ENCODE measurements at places on chromosomes 3 and 15.

DNA sequence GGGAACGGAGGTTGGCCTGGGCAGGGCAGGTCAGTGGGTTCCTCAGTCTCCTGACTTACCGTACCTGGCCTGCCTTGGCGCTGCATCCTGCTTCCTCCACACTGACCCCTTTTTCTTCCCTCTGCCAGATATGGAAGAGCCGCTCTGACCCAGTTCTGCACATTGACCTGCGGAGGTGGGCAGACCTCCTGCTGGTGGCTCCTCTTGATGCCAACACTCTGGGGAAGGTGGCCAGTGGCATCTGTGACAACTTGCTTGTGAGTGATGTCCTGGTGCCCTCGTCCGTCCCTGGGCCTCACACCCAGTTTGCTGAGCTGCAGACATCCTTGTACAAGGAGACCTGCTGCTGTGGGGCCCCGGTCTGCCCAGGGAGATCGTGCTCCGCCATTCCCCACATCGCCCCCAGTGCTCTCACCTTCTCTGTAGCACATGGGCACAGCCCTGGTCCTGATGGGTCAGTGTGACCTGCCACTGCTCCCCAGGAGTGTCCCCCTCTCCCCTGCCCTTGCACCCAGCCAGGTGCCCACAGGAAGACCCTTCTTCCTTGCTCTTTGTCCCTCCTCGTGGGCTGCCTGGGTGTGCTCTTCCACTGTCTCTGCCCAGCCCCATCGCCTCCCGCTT lies 21.0 kb downstream of the PPCDC start:
- no peak for DNase-seq

- no peak for DNase-seq
Measured at GRCh38 chr3:57152151-57153143, 12.7 kb downstream of the IL17RD start.

DNA sequence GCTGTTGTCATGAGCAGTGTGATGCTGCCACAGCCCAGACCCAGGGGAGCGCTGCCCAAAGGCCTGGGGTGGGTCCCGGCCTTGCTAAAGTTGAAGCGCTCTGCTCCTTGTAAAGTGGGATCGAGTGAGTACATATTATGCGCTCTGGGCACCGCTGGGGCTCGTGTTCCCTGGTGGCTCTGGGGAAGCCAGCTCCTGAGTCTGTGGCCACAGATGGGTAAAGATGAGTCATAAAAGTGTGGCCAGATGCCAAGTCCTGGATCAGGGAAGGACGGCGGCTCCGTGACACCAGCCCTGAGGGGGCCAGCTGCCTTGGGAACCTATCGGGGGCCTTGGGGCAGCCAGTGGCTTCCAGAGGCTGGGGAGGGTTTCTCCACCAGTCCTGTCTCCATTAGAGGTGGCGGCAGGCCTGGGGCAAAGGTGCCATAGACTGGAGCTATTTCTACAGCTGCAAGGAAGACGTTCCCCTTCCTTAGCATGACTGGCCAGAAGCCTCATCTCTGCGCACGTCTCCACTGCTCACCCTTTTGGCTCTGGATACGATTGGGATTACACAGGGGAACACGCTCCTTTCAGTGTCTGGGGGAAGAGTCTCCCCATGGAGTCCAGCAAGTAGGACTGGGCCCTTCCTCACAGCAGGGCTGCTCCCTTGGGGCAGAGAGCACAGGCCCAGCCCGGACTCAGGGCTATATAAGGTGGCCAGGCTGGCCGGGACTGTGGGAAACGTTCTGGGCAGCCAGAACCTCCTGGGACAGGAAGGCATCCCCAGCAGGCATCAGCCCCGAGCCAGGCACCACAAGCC lies 1.2 kb upstream of the ITIH4 start:
- no peak for DNase-seq

GRCh38 chr3:122581622-122582021 lies 4.2 kb downstream of the PARP15 start:
- no peak for DNase-seq

- no peak for DNase-seq
Measured at GRCh38 chr3:69294014-69294766, 91.7 kb downstream of the FRMD4B start.

- no peak for DNase-seq
Measured at GRCh38 chr3:188962253-188963247, 209.2 kb upstream of the TPRG1 start.

DNA sequence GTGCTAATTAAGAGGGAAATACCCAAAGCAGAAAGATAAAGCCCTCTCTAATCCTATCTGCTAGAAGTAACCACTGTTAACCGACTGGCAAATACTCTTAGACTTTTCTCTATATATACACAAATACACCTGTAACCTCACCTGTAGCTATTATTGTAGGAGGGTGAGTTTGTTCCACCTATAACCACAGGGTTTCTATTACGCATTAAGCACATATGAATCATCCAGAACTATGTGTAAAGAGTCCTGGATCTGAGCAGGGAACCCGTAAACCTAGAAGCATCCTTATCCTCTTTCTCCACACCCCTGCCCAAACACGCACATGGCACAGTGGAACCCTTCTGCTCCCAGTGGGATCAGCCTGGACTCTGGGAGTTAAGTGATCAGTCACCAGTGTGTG lies 172.8 kb upstream of the C2CD4B start:
- no peak for DNase-seq

GRCh38 chr3:183810643-183811594 lies 14.5 kb downstream of the MAP6D1 start:
- no peak for DNase-seq

GRCh38 chr3:55555873-55556618 lies 68.9 kb upstream of the WNT5A start:
- no peak for DNase-seq

DNA sequence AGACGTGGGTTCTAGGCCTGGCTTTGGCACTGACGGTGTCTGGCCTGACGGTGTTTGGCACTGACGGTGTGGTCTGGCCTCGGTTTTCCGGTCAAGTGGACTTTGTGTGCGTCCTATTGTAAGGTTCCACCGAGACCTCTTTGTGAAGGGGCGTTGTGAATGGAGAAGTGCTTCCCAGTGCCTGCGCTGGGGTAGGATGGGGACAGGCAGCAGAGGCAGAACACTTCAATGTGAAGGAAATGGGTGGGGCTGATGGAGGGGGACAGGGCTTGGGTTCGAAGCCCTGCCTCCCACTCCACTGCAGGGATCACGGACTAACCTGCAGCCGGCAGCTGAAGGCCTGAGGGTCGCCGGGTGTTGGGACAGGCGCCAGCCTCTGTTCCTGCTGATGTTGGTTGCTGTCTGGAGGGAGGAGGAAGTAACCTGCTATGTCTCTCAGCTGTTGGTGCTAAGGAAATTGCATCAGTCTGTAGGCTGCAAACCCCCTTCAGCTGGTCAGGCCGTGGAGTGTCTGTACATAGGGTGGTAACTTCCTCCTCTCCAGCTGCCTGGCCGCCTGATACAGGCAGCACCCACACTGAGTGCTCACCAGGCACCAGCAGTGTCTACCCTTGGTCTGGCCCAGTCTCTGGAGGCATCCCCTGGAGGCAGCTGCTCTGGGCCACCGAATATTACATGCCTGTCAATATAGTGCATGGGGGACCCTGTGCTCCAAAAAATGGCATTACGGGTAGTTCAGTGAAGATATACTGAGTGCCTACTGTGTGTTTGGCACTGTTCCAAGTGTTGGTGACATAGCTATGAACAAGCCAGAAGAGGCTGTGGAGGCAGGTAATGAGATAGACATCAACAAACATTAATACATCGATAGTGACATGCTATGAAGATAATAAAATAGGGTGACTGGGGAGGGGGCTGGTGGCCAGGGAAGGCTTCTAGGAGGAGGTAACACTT lies 1.1 kb downstream of the TM6SF1 start:
- DNase-seq, result no peak

- no peak for DNase-seq
Measured at GRCh38 chr3:117763561-117763960, 1054.0 kb downstream of the TUSC7 start.

DNA sequence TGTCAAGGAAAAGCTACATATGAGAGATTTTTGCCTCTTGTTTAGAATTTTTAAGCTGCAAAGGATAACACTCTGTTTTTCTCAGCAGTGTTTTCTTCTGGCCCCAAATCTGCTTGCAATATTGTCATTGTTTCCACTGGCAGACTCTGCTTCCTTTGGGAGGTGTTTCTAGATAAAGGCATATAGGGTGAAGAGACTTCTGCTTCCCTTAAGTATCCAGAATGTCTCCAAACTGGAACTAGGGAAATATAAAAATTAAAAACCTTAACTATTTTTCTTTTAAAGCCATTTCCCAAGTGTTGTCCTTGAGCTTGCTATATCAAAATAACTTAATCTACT lies 225.8 kb downstream of the CGGBP1 start:
- DNase-seq, result no peak

- peak; percentile 14 for DNase-seq
Measured at GRCh38 chr3:109806929-109807328, 469.6 kb upstream of the DPPA4 start.

DNA sequence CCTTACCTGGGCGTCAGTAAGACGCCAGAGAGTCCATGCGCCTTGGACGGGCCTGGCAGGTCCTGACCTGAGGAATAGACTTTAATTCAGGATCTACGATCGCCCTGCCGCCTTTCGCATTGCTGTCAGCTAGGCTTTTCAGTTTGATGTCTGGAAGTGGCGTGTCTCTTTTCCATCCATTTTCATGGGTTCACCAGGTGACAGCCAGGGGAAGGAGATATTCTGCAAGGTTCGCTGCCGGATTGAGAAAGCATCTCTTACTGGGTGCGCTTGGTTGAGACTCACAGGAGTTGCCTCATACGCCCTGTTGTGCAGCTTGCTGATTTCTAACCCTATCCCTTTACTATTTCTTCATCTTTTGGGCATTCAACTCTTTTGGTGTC lies 7.4 kb downstream of the EPHA3 start:
- DNase-seq, result no peak

- no peak for DNase-seq
Measured at GRCh38 chr15:79370716-79371115, 59.8 kb downstream of the TMED3 start.

GRCh38 chr3:73299184-73299691 lies 237.8 kb downstream of the EBLN2 start:
- no peak for DNase-seq

GRCh38 chr3:62755285-62755684 lies 119.9 kb downstream of the CADPS start:
- no peak for DNase-seq

GRCh38 chr3:41224120-41224806 lies 25.0 kb downstream of the CTNNB1 start:
- DNase-seq, result no peak

DNA sequence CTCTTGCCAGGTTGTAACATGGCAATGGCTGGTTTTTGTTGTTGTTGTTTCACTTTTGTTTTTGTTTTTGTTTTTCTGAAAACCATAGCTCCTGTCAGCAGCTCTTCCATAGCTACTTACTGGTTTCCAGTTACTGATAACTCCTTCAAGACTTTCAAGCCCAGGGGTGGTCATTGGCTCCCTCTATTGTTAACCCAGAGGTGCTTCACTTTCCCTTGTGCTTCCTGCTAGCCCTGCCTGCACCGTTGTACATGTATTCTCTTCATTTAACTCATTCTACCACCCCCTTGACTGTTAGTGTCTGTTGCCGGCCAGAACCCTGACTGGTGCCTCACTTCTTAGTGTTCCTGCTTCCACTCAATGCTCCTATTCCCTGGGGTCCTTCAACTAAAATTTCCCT lies 4.2 kb upstream of the TRAT1 start:
- DNase-seq, result no peak

DNA sequence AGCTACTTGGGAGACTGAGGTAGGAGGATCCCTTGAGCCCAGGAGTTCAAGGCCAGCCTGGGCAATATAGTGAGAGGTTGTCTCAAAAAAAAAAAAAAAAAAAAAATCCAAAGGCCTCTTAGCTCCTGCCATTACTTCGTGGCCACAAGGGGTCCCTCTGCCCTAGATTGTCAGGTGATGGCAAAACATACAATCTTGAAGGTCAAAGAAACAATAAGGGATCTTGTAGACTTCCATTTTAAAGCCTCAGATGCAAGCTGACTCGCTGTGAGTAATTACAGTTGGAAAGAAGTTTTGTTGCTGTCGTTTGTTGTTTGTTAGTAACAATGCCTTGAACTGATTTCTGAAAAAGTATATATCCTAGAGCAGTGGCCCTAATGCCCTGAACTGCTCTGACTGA lies 55.9 kb upstream of the PLCL2 start:
- peak; percentile 19 for DNase-seq

- DNase-seq, result no peak
Measured at GRCh38 chr3:193564012-193564411, 9.3 kb upstream of the ATP13A4 start.

GRCh38 chr3:76756577-76756976 lies 283.3 kb upstream of the ROBO2 start:
- no peak for DNase-seq

GRCh38 chr15:67048281-67049279 lies 16.8 kb upstream of the SMAD3 start:
- DNase-seq, result no peak

GRCh38 chr15:33608714-33609113 lies 297.9 kb downstream of the RYR3 start:
- no peak for DNase-seq

DNA sequence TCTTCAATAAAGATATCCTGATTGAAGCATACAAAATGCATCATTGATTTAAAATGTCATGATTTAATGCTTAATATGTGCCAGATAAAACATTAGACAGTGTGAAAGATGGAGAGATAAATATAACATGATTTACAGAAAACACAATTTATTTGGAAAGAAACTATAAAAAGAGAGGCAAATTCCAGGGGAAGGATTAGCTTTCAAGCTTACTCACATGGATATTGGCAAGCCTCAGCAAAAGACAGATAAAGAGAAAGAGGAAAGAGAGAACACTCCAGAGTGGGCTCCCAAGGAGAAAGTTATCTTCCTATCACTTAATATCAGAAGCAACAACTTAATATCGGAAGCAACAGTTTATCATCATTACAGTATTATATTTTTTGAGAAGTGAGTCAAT lies 1036.5 kb downstream of the SQOR start:
- DNase-seq, result no peak

DNA sequence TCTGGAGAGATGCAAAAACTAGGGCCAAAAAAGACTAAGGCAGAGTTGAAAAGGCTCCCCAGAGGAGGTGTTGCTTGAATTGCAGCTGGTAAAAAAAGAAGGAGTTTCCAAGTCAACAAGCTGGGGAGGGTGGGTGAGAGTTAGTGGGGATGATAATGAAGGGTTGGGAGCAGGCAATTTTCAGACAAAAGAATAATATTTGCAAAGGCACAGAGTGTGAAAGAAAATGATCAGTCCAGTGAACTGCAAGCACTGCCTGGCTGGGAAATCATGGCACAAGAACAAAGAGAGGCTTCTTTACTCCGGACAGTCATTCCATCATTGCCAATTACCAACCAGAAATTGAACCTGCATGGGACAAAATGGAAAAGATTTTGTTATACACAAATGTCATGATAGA lies 42.2 kb downstream of the C3orf85 start:
- no peak for DNase-seq

Measured in activated T-helper 9 cell treated with anti-CD3 and anti-CD28 coated beads, Interleukin-2, amount 50 U/mL, for 16 hours (primary cell).